Calu3 (cell line): ENCODE measurements at places on chromosomes 4 and X.

DNA sequence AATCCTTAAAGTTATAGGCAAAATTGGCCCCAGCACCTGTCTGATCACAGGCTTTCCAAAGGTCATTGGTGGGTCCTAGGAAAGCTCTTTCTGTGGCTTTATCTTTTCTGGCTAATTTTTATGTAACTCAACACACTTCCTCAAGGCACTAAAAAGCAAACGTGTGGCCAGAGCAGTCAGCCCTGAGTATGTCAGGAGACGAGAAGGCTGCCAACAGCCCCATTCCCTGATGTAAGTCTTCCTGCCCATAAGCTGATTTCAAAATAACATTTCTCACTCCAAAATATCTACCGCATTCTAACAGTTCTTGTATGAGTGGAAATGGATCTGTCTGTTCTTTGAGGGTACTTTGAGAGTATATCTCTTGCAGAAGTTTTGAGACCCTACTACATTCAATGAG lies 25.5 kb upstream of the FUNDC1 start:
- DNase-seq: no peak

DNA sequence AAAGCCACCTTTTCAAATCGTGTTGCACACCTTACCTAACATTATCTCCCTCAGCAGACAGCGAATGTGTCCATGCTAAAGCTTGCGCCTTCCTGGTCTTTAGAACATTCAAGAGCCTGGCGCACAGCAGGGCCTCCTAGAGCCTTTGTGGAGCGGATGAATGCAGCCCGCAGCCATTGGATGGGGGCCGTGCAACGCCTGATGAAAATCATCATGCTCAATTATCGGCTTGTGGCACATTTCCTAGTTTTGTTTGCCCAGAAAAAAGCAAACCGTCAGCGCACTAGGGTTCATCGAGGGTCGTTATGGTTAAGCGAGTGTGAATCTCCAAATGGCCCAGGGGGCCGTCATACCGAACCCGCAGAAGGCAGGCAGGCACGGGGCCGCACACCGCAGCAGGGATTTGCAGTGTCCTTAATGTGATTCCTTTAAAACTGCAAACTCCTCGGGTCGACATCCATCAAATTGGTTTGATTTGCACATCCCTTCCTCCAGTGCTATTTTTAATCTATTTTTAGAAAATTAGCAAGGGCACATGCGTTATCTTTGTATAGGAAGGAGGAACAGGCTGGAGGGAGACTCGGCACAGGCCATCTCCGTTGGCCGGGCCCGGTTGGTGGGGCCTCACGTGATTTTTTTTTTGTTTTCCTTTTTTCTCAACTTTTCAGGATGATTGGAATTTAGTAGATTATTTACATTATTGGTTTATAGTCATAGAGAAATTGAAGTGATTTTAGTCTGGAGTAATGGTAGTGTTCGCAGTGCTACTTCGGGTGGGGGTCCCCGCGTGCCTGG lies 53.1 kb downstream of the ABLIM2 start:
- no peak for DNase-seq

GRCh38 chr4:113785781-113786180 lies 24.2 kb upstream of the CAMK2D start:
- no peak for DNase-seq

DNA sequence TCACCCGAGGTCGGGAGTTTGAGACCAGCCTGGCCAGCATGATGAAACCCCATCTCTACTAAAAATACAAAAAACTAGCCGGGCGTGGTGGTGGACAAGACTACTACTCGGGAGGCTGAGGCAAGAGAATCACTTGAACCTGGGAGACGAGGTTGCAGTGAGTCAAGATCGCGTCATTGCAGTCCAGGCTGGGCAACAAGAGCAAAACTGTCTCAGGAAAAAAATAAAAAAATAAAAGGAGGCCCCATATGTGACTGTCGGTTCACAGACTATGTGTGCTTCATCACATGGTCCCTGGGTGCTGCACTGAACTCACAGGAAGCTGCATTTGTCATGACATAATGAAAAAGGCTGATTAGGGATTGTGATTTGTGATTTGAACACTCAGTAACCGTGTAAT lies 6.4 kb downstream of the TRIML1 start:
- no peak for DNase-seq

DNA sequence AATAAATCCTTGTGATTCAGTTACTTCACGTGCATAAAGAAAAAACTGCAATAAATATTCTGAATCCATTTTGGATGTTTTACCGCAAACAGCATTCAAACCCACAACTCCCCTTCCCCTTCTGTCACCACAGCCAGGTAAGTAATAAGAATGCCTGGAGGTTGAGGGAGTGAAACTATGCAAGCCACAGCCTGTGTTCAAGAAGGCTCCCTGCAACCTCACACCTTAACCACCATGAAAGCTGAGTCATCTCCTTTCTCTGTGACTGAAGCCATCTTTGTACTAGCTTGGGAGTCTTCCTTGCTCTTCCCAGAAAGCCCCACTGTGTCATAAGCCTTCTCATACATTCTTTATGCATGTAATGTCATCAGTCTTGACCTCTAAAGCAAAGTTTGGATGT lies 297.0 kb upstream of the PUDP start:
- DNase-seq: no peak

DNA sequence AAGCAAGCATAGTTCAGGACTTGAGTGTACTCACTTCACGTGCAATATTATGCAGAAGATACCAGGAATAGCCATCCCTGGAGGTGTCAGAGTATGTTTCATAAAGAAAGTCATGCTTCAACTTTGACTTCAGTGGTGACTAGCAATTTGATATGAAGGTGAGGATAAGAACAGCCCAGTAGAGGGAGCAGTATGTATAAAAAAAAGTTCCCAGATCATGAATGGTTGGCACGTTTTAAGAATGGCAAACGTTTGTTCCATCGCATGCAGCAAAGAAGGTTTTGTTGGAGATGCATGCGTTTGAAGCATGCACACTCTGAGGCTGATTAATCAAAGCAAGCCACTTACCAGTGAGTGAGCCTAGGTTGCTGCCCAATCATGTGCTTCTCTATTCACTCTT lies 33.5 kb upstream of the SLITRK4 start:
- no peak for DNase-seq

DNA sequence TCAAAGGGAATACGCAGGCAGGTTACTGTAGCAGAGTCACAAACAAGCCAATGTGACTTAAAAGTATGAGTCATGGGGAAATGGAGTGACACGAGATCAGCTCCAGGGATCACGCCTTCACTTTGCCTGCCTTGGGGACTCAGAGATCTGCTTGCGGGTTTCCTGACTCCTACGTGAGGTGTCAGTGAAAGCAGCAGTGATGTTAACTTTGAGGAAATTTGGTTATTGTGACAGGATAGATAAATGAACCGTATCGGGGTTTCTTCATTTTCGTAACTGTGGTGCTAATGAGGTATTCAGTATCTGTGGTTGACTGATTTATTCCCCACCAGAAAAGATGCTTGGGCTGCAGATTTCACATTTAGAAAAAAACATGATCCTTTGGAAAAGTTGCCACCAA lies 383.3 kb upstream of the ZFP42 start:
- no peak for DNase-seq

- DNase-seq: no peak
Measured at GRCh38 chrX:48468247-48468671, 1.8 kb downstream of the SLC38A5 start.

DNA sequence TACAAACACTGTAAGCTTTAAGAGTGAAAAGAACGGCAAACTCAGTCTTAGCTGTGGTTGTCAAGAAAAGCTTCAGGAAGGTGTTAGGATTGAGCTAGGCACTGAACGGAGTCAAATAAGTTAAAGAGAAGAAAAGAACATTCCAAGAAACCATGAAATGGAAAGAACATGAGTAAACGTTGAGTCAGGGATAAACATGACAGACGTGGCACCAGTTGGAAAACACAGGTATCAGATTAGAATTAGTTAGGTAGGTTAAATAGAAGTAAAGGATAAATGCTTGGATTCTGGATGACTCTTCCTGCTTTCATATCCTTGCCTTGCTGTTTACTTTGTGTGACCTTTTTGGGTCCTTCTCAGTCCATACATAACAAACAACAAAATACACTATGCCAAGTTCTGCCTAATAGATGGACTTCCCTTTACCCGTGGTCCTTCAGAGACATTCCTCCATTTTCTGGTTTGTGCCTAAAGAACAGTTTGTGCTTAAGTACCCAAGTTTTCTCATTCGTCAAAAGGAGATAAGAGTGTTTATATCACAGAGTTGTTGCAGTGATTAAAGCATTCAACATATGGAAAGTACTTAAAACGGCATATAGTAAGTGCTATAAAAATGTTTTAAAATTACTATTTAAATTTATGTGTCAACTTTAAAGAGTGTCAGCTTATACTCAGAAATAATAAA lies 446.9 kb downstream of the TMA16 start:
- DNase-seq: no peak

DNA sequence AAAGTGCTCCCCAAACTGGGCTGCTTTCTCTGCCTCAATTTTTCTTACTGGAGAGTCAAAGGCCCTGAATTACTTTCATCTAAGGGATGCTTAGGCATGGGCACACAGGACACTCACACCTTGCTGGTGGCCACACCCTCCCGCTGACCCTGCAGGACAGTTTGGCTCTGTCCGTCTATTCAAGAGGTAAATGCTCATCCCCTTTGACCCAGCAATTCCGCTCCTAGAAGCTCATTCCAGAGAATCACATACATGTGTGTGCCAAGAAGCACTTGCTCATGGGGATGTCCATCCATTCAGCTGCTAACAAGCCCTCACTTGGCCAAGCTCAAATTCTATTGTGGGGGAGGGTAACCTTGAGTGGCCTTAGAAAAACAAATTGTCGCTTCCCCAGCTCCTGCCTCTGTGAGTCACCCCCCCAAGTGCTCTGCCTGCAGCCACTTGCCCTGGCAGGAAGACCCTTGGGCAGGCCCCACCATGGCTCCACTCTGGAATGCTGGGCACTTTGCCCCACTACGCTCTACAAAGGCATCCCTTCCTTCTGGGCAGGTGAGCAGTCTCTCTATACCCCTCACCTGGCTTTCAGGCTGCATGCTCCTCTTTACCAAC lies 54.5 kb downstream of the HTRA3 start:
- no peak for DNase-seq

DNA sequence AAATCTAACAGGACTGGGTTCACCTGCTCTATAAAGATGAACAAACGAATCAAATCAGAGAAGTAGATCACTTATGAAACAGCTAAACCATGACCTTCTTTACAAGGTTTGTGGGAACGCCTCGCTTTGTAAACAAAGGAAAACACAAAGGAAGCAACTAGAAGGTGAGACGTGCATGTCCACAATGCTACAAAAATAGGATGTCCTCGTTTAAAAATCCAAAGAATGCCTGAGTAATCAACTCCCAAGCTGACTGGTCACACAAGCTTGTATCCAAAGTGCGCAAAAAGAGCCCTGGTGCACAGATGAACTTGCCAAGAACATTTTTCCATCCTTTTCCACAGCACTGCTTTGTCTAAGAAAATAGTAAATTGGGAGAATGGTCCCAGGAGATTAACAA lies 6.3 kb upstream of the SH3KBP1 start:
- DNase-seq: no peak

- no peak for DNase-seq
Measured at GRCh38 chrX:128650326-128650725, 598.1 kb upstream of the ACTRT1 start.

GRCh38 chrX:21014326-21014725 lies 359.9 kb upstream of the CNKSR2 start:
- DNase-seq: no peak

DNA sequence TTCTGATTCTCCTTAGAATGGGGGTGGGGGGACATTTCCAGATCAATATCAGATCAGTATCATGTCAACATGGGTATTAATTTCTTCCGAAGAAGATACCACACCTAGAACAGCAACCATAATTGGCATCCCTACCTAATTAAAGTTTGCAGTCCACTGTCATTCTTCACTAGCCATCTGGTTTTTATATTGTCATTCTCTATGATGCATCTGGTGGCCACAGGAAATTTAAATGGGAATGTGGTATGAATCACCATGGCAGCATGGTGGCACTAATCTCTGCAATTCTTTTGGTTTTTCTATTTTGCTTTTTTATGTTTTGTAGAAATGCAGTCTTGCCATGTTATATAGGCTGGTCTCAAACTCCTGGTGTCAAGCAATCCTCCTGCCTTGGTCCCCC lies 16.6 kb upstream of the UBE2D3 start:
- no peak for DNase-seq

GRCh38 chr4:182206916-182207315 lies 36.3 kb upstream of the TENM3 start:
- no peak for DNase-seq

DNA sequence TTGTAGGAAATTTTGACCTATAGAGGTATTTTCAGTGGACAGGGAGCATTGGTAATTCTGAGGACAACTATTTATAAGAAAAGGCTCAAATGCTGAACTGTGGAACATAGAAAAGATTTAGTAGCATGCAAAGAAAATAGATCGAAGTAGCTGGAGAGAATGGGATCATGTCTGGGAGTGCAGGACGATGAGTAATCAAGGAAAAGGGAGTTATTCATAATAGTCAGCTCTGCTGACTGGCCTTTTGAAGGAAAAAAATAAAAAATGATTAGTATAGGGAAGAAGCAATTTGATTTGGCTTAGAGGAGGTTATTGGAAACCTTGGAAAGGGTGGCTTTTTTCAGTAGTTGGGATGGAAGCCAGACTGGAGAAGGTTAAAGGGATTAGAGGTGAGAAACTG lies 22.9 kb upstream of the ANK2 start:
- DNase-seq: no peak

DNA sequence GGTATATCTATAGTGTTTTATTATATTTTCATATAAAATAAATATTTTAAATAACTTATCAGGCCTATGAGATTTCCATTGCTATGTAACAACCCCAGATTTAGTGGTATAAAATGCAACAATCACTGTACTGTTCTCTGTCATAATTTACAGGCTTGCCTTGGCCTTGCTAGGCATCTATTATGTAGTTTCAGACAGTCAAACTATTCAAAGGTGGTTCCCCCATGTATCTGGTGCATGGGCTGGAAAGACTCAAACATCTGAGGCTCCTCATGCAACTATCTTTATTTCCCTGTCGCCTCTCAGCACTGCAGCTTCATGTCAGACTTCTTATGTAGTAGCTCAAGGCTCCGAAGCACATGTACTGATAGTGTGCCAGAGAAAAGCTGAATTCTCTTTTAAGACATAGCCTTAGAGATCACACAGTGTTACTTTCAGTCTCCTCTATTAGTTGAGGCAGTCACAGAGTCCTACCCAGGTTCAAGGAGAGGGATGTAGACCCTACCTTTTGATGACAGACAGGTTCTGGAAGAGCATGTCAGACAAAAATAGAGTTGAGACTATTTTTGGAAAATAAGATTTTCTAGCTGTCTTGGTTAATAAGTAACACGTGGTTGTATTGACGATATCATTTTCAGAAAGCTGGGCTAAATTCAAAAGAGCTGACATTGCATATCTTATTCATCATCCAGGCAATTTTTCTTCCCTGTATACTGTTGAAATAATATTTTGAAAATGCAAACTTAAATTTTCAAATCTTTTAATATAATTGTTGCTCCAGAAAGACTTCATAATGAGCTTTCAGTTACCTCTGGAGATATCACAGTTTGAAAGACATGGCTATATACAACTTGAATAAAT lies 19.4 kb downstream of the MTTP start:
- DNase-seq: no peak

GRCh38 chr4:83757121-83757621 lies 221.3 kb downstream of the GPAT3 start:
- no peak for DNase-seq
